D721Med (cell line): ENCODE measurements at places on chromosomes 12 and 14.

DNA sequence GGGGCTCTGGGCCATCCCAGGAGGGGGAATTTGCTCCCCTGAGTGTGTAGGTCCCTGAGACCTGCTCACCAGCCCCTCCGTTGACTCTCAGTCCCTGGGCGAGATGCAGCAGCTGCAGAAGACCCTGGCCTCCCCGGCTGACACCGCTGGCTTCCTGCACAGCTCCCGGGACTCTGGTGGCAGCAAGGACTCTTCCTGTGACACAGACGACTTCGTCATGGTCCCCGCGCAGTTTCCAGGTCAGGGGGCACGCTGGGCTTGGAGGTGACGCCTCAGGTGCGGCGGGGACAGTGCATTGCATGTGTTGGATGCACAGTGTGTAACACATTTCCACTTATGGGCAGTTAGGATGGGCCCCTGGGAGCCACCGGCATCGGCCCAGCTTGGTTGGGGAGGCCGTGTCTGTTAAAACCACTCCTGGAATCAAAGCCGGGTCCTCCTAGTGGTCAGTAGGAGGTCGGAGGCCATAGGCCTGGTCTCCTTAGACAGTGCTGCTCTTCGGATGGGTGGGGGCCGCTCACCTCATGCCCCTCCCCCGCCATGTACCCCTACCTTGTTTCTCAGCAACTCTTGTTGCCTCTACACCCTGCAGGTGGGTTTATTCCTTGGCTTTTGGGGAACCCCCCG lies 17.1 kb upstream of the PUS1 start:
- no peak for DNase-seq

DNA sequence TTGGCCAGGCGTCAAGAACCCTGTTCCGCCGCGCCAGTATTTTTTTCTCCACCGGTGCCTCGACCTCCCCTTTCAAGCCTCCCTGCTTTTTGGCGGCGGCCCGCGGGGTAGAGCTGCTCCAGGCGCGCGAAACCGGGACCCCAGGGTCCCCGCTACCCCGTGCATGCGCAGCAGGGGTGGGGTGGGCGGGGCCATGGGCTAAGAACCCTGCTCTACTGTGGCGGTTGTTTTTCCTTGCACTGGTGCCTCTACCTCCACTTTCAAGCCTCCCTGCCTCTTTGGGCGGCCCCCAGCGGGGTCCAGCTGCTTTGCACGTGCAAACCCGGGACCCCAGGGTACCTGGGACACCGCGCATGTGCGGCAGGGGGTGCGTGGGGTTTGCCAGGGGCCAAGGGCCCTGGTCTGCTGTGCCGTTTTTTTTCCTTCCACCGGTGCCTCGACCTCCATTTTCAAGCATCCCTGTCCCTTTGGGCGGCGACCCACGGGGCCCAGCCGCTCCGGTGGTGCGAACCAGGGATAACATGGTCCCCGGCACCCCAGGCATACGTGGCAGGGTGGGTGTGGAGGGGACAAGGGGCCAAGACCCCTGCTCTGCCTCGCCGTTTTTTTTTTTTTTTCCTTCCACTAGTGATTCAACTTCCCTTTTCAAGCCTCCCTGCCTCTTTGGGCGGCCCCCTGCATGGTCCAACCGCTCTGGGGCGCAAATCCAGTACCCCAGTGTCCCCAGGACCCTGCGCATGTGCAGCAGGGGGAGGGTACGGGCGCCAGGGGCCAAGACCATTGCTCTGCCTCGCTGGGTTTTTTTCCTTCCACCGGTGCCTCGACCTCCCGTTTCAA lies 326.8 kb downstream of the ALG10 start:
- no peak for DNase-seq

- DNase-seq = no peak
Measured at GRCh38 chr14:74645756-74646470, 33.9 kb upstream of the LTBP2 start.

- no peak for DNase-seq
Measured at GRCh38 chr14:50512463-50512862, 19.9 kb downstream of the MAP4K5 start.

DNA sequence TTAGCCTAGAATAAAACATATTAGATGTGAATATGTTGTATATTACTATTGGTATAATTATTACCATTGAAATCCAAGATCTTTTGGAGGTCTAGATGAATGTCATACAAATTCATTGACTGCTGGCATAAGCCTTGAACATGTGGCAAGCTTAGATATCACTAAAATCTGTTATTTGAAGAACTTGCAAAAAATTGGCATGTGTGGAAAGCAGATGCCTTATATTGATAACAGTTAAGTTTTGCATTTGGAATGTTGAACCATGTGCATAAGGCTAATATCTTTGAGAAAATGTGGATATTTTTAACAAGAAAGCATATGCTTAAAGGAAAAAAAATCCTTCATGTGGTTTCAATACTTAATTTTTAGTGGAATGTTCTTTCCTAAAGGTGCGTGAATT lies 203.6 kb upstream of the PRICKLE1 start:
- no peak for DNase-seq

- no peak for DNase-seq
Measured at GRCh38 chr12:93415723-93416464, 25.9 kb downstream of the UBE2N start.

DNA sequence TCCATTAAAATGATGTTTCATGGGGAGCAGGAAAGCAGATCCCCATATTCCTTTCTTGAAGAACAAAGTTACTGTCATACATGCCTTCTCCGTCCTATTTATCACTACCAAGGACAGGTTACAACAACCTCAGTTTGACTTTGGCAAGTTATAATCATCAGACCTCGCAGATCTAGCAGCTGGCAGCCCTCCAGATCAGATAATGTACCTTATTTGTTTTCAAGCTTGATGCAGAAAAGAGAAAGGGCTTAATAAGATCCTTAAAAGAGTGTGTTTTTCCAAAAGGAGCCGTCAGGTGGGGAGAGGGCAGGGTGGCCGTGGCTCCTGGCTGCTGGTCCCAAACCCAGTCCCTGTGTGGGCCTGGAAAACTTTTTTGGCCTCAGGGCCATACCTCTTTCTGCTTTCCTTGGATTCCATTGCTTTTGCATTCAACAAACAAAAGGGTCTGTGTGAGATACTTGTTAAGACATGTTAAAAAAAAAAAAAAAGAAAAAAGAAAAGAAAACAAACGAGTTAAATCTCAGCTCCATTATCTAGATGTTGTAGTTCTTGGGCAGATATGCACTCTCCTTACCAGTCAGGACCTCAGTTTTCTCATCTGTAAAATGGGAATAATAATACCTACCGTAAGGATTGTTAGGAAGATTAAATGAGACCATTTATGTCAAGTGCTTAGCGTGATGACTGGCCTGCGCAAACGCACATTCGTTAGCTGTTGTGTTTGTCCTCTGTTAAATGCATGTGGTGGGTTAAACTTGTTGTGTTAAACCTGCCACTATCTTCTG lies 64.6 kb downstream of the B4GALNT3 start:
- DNase-seq = no peak

- DNase-seq = no peak
Measured at GRCh38 chr14:25110106-25110505, 60.2 kb upstream of the STXBP6 start.

- no peak for DNase-seq
Measured at GRCh38 chr12:10562306-10562933, 51.0 kb downstream of the MAGOHB start.

DNA sequence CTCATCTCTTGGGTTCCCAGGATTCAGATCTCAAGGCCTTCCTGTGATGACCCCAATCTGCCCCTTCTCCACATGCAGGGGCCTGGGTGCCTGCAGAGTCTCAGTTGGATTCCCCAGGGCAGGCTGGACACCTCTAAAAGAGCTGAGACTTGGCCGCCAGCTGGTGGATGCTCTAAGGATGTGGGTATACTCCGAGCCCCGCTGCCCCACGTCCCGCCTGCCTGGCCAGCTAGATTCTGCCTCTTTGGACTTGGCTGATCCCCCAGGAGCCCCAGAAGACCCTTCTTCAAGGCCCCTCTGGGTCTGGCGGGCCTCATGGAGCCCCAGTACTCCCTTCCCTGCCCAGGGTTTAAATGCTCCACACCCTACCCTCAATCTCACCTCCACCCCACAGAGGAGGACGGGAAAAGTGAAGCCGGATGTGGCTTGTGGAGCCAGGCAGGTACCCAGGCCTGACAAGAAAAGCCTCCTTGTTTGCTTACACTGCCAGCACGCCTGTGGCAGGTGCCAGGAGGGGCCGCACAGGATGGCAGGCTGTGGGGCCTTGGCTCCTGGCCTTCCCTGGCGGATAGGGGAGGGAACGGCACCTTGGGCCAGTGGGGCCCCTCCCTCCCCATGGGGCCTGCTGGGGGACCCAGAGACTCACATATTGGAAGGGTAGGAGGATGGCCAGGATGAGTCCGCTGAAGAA lies 15.1 kb downstream of the FAIM2 start:
- DNase-seq = no peak

DNA sequence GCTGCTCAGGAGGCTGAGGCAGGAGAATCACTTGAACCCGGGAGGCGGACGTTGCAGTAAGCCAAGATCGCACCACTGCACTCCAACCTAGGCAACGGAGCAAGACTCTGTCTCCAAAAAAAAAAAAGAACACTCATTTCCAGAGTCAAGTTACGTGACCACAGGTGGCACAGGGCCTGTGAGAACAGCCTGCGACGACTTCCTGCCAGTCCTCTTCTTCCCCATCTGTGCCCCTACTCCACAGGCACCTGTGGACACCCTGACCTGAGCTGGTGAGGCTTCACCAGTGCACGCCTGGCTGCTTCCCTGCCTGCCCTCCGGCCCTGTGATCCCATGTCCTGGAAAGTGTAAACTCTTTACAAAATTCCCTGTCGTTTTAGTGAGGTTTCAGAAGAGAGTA lies 77.7 kb downstream of the PPP2R5C start:
- no peak for DNase-seq
